Chondrocyte (in vitro differentiated cells): ENCODE measurements at places on chromosomes 4 and X. TPM values are rescaled to one million over a fixed set of nuclear protein-coding genes. Genes with fewer than 3 reads are reported as not detected.

TMEM35A gene
- 0.62 to 0.92 TPM (median 0.85 TPM) in 3 replicates for total RNA-seq

NRK gene
- total RNA-seq = 12.7 to 30.6 TPM (median 13.1 TPM) in 3 replicates

TRIM61 gene
- total RNA-seq = 0.20 to 0.79 TPM in 2 of 3 replicates, not detected in the other

GDPD2 gene
- total RNA-seq = not detected in 3 replicates

BEND2 gene
- total RNA-seq = not detected in 3 replicates

TRPC5OS gene
- not detected in 3 replicates for total RNA-seq

SPOCK3 gene
- not detected in 3 replicates for total RNA-seq

DNA sequence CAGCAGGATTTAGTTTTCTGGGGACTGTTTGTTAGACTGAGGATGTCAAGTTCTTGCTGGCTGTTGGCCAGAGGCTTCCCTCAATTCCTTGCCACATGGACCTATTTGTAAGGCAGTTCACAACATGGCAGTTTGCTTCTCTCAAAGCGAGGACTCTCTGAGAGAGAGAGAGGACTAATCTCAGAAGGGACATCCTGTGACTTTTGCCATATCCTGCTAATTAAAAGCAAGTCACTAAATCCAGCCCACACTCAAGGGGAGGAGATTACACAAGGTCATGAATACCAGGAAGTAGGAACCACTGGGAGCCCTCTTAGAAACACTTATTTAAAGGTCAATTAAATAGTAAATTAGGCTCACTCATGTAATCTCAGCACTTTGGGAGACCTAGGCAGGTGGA, 38.2 kb downstream of the PPP1R2C start:
- no peaks in the 10 kb centered on the region for H3K4me1 ChIP-seq
- H3K4me3 ChIP-seq = no peak overlapping the region
- no peaks in the 10 kb centered on the region for H3K36me3 ChIP-seq
- DNase-seq = no peak
- no peaks in the 10 kb centered on the region for H3K27me3 ChIP-seq

- no peak overlapping the region for H3K4me3 ChIP-seq
- no peaks in the 10 kb centered on the region for H3K36me3 ChIP-seq
Measured at GRCh38 chr4:129747756-129748155, 651.8 kb downstream of the C4orf33 start.

- H3K27me3 ChIP-seq = no peaks in the 10 kb centered on the region
- H3K27ac ChIP-seq = no peak overlapping the region
- no peak overlapping the region for H3K4me3 ChIP-seq
- DNase-seq = no peak
Measured at GRCh38 chrX:134870419-134870818, 120.4 kb upstream of the SMIM10 start.

DNA sequence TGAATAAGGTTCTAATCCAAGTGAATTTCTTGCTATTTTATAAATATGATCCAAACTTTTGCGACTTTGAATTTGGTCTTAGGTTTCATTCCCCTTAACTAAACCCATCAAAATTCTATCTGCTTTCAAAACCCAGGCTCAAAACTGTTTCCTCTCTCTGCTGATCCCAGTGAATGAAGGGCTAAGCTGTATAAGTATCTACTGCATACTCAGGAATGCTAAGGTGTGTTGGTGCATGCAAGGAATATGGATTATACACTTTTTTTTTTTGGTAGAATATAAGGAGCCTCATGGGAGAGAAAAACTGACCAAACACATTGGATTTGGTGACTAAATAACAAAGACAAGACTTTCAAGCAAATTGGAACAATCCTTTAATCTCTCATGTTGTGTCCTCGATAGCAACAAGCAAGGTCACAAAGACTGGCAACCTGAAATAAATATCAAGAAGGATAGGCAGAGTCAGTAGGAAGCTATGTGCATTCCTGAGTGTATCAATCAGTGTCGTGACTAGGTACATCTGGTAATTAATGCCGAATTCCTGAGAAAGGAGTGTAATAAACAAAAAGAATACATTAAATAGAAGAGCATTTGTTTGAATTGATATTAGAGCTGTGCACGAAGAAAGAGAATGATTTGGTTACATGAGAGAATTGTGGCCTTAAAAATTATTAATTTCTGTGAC, 74.3 kb upstream of the KCTD8 start:
- DNase-seq = no peak
- no peak overlapping the region for H3K27ac ChIP-seq
- no peak overlapping the region for H3K4me3 ChIP-seq
- H3K4me1 ChIP-seq = no peaks in the 10 kb centered on the region

GRCh38 chrX:20181598-20182329, 40.1 kb upstream of the EIF1AX start:
- no peaks in the 10 kb centered on the region for H3K27me3 ChIP-seq
- no peak overlapping the region for H3K4me3 ChIP-seq

- H3K27me3 ChIP-seq = no peaks in the 10 kb centered on the region
- H3K4me3 ChIP-seq = no peak overlapping the region
- peaks cover 12% of the 10 kb centered on the region for H3K36me3 ChIP-seq
Measured at GRCh38 chrX:71143508-71143907, 1.1 kb upstream of the NLGN3 start.

DNA sequence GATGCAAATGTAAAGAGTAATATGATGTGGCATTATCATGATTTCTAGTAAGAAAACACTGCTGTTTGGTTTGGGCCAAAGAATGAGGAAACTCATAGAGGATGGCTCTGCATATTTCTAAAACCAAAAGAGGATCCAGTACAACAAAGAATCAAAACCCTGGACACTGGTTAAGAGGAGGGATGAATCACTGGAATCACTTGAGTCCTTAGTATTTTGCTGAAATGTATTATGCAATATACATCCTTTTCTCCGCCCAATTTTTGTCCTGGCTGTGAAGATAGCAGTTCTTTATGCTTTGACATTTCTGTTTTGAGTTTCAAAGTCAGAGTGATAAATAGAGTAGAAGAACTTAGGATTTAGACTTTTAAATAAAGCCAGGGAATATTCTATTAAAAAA, 345.9 kb downstream of the PACRGL start:
- H3K36me3 ChIP-seq = no peaks in the 10 kb centered on the region

- H3K4me3 ChIP-seq = no peak overlapping the region
- peaks cover 9% of the 10 kb centered on the region for H3K4me1 ChIP-seq
- DNase-seq = no peak
- no peaks in the 10 kb centered on the region for H3K36me3 ChIP-seq
Measured at GRCh38 chr4:115973768-115974167, 860.3 kb upstream of the NDST4 start.

DNA sequence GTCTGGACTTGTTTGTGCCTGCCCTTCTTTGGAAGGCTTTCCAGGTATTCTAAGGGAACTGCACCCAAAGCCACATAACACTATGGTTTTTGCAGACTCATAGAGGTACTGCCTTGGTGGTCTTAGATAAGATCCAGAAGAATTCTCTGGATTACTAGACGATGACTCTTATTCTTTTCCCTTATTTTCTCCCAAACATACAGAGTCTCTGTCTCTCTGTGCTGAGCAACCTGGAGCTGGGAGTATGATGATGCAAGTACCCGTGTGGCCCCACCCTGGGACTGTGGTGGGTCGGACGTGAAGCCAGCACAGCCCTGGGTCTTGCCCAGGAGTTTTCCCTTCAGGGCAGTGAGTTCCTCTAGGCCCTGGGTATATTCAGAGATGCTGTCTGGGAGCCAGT, 1342.4 kb upstream of the TENM3 start:
- H3K4me1 ChIP-seq = no peaks in the 10 kb centered on the region
- no peak for DNase-seq
- no peaks in the 10 kb centered on the region for H3K36me3 ChIP-seq
- peaks cover 2% of the 10 kb centered on the region for H3K27me3 ChIP-seq
- no peak overlapping the region for H3K4me3 ChIP-seq

- H3K4me1 ChIP-seq = no peaks in the 10 kb centered on the region
- H3K4me3 ChIP-seq = no peak overlapping the region
- no peak for DNase-seq
- H3K27me3 ChIP-seq = peaks cover 92% of the 10 kb centered on the region
Measured at GRCh38 chr4:41874398-41874797, 60.8 kb upstream of the TMEM33 start.

GRCh38 chr4:41896648-41897047, 38.6 kb upstream of the TMEM33 start:
- no peaks in the 10 kb centered on the region for H3K36me3 ChIP-seq
- peaks cover 27% of the 10 kb centered on the region for H3K27me3 ChIP-seq
- no peaks in the 10 kb centered on the region for H3K4me1 ChIP-seq
- no peak overlapping the region for H3K27ac ChIP-seq
- H3K4me3 ChIP-seq = no peak overlapping the region
- no peak for DNase-seq

GRCh38 chrX:24145303-24146186, 4.0 kb upstream of the ZFX start:
- no peak overlapping the region for H3K4me3 ChIP-seq
- H3K27ac ChIP-seq = peak overlapping the region; percentile 99
- H3K4me1 ChIP-seq = peaks cover 46% of the 10 kb centered on the region
- H3K27me3 ChIP-seq = no peaks in the 10 kb centered on the region

GRCh38 chrX:154695911-154696675, 42.7 kb upstream of the CTAG2 start:
- DNase-seq = no peak
- no peak overlapping the region for H3K4me3 ChIP-seq

DNA sequence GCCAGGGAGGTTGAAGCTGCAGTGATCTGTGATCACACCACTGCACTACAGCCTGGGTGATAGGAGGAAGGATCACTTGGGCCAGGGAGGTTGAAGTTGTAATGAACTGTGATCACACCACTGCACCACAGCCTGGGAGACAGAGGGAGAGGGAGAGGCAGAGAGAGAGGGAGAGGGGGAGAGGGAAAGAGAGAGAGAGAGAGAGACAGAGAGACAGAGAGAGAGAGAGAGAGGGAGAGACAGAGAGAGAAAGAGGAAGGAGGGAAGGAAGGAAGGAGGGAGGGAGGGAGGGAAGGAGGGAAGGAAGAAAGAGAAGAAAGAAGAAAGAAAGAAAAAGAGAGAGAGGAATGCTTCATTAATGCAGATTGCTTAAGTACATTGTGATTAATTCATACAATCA, 15.2 kb upstream of the MAP9 start:
- H3K4me1 ChIP-seq = peaks cover 13% of the 10 kb centered on the region
- no peak overlapping the region for H3K27ac ChIP-seq
- H3K4me3 ChIP-seq = no peak overlapping the region
- no peak for DNase-seq
- no peaks in the 10 kb centered on the region for H3K27me3 ChIP-seq

DNA sequence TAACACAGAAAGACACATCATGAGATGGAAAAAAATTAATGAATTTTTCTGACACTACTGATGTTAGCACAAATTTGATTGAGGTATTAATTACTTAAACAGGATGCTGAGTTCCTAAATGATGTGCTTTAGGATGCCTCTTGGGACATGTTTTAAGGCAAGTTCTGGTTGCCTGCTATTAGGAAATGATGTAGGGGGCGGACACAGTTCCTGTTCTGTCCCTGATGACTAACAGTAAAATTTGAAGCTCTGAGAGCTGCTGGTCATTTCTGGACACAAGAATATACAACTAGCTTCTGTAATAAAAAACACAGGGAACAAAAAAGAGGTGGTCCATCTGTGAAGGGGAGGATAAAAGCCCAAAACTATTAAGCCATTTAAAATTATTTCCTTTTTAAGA, 163.2 kb upstream of the ETNPPL start:
- H3K36me3 ChIP-seq = no peaks in the 10 kb centered on the region
- H3K4me3 ChIP-seq = no peak overlapping the region
- H3K27me3 ChIP-seq = no peaks in the 10 kb centered on the region
- H3K27ac ChIP-seq = no peak overlapping the region
- H3K4me1 ChIP-seq = peaks cover 11% of the 10 kb centered on the region

DNA sequence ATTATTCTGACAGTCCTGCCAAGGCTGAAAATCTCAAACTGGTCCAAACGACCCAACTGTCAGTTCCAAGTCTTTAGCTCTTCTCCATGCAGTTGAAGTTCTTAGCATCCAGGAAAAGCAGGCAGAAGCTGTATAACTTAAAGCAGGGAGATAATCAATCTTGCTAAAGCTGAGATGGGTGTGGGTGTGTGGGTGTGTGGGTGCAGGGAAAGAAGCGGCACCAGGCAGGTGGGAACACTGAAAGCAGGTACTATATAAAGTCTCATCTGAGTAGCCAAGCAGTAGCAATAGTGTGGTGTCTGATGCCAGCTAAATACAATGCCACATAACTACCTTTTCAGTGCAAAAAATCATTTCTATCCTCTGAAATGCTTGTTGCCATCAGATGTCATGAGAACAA, 69.7 kb upstream of the EGFL6 start:
- H3K27ac ChIP-seq = no peak overlapping the region
- H3K4me3 ChIP-seq = no peak overlapping the region
- H3K4me1 ChIP-seq = no peaks in the 10 kb centered on the region

DNA sequence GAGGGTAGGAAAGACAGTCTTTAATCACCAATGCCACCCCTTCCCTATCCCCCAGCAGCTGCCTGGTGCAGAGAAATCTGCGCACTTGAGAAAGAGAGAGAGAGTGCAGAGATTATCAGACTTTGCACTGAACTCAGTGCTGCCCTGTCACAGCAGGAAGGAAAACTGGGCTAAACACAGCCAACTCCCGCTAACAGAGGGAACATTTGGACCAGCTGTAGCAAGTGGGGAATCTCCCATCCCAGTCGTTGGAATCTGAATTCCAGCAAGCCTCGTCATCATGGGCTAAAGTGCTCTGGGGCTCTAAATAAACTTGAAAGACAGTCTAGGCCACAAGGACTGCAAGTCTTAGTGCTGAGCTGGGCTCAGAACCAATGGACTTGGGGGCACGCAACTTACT, 168.7 kb downstream of the DLG3 start:
- no peak overlapping the region for H3K4me3 ChIP-seq
- H3K4me1 ChIP-seq = no peaks in the 10 kb centered on the region
- H3K36me3 ChIP-seq = no peaks in the 10 kb centered on the region

DNA sequence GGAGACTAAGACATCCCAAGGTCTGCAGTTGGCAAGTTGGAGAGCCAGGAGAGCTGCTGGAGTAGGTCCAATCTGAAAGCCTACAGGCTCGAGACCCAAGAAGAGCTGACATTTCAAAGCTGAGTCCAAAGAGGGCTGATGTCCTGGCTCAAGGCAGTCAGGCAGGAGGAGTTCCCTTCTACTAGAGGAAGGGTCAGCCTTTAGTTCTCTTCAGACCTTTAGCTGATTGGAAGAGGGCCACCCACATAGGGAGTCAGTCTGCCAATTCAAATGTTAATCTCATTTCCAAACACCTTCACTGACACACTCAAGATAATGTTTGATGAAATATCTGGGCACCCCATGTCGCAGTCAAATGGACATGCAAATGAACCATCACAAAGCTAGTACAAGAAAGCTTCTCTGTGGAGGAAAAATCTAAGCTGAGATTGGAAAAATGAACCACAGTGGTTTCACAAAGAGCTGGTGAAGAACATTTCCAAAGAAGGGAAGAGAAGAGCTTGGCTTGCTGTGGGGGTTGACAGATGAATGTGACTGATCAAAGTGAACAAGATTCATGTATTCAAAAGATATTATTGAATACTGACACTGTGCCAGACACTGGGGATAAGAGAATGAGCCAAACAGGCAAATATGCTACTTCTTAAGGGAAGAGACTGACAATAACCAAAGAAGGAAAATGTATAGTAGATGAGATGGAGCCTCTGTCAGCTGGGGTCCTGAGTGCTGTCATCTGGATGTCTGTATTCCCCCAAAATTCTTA, 61.2 kb downstream of the STK32B start:
- DNase-seq = no peak
- peak overlapping the region; percentile 13 for H3K27ac ChIP-seq
- H3K27me3 ChIP-seq = no peaks in the 10 kb centered on the region
- no peak overlapping the region for H3K4me3 ChIP-seq
